ENCODE measurements at places on chromosomes 4 and X.

- DNase-seq = no peak
Observed at GRCh38 chr4:101540336-101540735, 193.0 kb upstream of the PPP3CA start.

- DNase-seq = no peak
Observed at GRCh38 chr4:22721204-22721603, 28.5 kb downstream of the GBA3 start.

DNA sequence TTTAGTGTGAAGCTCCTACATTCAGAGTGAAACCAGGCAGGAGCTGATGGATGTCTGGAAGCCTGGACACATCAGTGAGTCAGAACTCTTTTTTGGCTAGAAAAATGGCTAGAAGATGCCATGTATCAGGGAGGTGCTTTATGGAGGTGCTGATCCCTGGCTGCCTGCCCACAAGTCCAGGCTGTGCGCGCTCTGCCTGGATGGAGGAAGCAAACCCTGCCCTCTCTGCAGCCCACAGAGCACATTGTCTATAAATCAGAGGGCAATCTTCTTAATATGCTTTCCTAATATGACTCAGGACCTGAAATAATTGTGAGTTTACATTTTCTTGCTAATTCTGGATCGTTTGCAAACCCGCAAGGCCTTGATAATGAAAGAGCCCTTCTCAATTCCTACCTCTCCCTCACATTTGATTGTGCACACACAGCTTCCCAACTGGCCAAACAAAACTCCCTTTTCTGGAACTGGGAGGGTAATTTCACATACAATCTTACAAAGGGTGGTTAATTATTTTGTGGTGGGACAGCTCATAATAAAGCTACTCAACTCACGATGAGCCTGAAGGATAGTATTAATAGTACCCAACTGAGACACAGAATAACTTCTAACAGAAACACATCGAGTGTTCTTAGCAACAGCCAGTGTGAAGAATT lies 11.7 kb downstream of the MFAP3L start:
- DNase-seq = no peak

DNA sequence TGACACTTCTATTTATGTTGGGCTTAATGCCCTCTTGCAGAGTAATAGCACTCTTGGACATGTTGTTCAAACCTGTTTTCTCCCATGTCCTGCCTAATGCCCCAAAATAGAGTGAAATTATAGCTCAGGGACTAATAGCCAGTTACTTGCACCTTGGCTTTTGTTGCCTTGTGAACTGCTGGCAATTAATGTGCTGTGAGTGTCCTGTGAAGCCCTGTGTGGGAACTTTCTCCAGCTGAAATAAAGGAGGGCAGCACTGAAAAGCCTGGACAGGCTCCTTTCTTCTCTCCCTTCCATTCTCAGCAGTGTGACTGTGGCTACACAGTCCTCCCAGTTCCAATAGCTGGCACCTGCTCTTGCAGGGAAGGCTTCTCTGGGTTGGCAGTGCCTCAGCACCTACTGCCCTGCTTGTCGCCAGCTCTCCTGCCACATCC lies 72.4 kb downstream of the DCLK2 start:
- no peak for DNase-seq

- DNase-seq = no peak
Observed at GRCh38 chr4:84529169-84529751, 30.2 kb upstream of the NKX6-1 start.

GRCh38 chrX:152819266-152819665 lies 11.3 kb downstream of the CETN2 start:
- no peak for DNase-seq

DNA sequence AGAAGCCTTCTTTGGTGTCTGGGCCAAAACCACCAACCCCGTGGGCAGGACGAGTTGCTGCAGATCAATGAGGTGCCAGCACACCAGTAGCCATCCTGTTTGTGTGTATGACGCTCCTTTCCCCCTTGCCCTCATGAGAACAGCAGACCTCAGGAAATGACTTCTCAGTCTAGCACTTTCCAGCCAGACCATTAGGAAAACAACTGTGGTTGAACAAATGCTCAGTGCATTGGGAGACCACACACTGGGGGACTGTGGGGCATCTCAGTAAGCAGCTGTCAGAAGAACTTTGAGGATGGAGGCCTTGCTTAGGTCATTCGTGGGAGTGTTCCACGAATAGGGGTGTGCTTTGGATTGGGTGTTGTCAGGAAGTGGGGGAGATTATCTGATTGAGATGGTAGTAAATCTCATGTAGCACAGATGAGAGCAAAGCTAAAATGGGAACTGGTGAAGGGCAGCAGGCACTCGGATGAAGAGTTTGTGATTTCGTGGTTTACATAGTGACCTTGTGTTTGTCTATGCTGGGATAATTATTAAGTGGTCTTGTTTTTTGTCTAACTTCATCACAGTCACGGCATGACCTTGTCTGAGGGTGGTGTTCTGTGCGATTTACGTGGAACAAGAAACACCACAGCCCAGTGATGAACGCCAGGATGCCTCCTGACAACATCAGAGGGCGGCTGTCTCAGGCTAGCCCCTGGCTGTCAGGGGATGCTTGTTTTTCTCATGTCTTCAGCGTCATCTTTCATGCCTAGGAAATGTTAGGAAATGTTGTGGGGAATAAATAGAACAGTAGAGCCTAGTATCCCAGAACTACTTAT lies 70.1 kb downstream of the USP46 start:
- peak; percentile 20 for DNase-seq

DNA sequence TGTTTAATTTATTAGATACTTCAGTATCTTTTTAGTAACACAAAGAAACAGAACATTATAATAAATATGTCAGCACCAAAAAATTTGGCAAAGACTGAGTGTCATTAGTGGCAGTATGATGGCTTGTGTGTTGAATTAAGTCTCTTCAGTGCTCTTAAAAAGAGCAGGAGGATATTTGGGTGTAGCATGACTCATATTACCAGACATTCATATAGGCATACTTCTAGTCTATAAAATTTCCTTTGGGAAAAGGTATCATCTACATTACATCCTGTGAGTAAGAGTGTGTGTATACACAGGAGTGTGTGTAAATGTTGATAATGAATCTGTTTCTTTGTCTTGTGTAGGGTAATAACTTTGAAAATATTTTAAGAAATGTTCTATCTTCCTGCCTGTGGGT lies 135.7 kb downstream of the CNKSR2 start:
- no peak for DNase-seq

DNA sequence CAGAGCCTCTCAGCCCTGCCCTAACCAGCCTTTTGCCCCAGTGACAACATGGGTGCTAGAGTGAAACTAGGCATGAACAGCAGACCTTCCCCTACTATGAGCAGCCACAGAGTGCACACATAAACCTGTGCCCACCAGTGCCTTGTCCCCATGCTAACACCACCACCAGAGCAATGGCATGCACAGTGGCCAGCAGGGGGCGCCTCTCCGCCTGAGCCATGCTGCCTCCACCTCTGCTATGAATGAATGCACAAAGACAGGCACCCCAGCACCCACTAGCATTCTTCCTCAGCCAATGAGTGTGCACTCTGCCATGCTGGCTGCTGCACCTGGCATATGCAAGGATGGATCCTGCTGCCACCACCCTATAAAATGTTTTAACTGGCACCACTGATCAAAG lies 286.9 kb upstream of the FGF16 start:
- DNase-seq = no peak

DNA sequence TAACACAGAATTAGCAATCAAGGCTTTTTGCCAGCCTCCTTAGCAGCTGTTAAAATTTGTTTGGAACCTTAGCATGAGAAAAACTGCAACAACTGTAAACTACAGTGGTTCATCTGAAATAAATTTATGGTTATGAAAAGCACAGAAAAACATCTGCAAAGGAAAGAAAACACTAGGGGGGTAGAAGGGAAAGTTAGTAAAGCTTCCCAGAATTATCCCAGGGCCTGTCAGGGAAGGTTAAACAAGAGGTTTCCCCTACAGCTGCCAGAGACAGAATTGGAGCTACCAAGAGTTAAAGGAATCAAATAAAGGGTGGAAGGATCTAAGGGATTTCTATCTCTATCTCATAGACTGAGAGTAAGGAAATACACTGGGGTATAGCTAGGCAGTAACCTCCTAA lies 234.7 kb upstream of the DIAPH2 start:
- DNase-seq = no peak

- no peak for DNase-seq
Observed at GRCh38 chr4:60724623-60725022, 475.5 kb upstream of the ADGRL3 start.

- no peak for DNase-seq
Observed at GRCh38 chrX:153686711-153687110, 1.0 kb upstream of the SLC6A8 start.

DNA sequence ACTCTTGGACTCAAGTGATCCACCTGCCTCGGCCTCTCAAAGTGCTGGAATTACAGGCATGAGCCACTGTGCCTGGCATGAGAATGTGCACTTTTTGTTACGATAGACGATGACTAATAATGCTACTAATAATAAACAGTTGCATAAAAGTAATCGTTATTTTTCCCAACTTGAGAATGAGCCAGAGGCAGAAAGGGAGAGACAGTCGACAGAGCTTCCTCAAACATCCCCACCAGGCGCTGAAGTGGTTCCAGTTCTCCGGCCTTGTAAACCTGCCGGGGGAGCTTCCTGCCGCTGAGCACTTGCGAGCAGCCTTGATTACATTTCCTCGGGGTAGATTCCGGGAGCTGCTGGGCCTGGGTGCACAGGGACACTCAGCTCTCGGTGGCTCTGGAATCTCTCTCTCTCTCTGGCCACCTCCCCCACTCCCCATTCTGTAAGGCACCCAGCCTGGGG lies 8.9 kb upstream of the HTRA3 start:
- no peak for DNase-seq

- no peak for DNase-seq
Observed at GRCh38 chr4:65302145-65302544, 368.1 kb downstream of the EPHA5 start.

GRCh38 chr4:16259889-16260246 lies 33.6 kb upstream of the TAPT1 start:
- DNase-seq = peak; percentile 31

GRCh38 chrX:143017272-143017671 lies 8.5 kb upstream of the SPANXN4 start:
- DNase-seq = no peak

Data from stimulated activated CD4-positive, alpha-beta T cell treated with anti-CD3 and anti-CD28 coated beads, Interleukin-12 subunit alpha, Interleukin-12 subunit beta, amount 100 ng/mL, for 48 hours (primary cell).